ENCODE measurements at places on chromosomes 4 and X.
A peak's percentile ranks its signal among the peaks of the same experiment; 100 is the strongest.

DNA sequence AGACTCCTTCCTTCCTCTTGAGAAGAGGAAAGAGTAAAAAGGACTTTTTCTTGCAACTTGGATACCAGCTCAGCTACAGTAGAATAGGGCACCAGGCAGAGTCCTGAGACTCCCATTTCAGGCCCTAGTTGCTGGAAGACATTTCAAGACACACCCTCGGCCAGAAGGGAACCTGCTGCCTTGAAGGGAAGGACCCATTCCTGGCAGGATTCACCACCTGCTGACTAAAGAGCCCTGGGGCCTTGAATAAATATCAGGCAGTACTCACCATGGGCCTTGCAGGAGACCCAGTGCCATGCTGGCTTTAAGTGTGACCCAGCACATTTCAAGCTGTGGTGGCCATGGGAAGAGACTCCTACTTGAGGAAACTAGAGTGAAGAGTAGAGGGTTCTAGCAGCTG is 317.6 kb downstream of the DKK2 start:
- H3K27ac ChIP-seq = no peak overlapping the region
- no peak for DNase-seq
- peaks cover 9% of the 10 kb centered on the region for H3K4me1 ChIP-seq
- no peaks in the 10 kb centered on the region for H3K27me3 ChIP-seq
- H3K4me3 ChIP-seq = no peak overlapping the region
- no peaks in the 10 kb centered on the region for H3K36me3 ChIP-seq

DNA sequence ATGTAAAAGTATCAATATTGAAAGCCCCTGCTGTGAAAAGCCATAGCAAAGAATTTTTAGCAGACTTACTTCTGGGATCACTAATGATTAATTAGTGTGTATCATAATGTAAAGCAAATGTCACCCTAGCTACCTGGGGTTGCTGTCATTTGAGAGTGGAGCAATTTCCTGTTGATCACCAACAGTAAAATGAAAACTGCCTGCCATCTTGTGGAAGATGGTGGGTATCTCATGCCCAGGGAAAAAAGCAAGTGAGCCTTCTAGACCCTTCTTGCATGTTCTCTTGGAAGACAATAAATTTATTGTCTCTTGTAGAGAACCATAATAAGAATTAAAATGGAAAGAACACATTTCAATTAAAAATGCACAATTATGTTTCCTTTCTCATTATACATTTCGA is 360.2 kb downstream of the ZIC3 start:
- no peaks in the 10 kb centered on the region for H3K36me3 ChIP-seq
- no peak overlapping the region for H3K27ac ChIP-seq
- DNase-seq = no peak
- H3K27me3 ChIP-seq = no peaks in the 10 kb centered on the region
- no peaks in the 10 kb centered on the region for H3K4me1 ChIP-seq

- peak; percentile 39 for DNase-seq
- no peaks in the 10 kb centered on the region for H3K27me3 ChIP-seq
Measured at GRCh38 chrX:30593440-30594200, 16.1 kb upstream of the TASL start.

GRCh38 chrX:134171661-134172587 is 65.1 kb upstream of the CCDC160 start:
- H3K36me3 ChIP-seq = no peaks in the 10 kb centered on the region
- no peak for DNase-seq
- no peaks in the 10 kb centered on the region for H3K4me1 ChIP-seq
- H3K27ac ChIP-seq = no peak overlapping the region
- H3K27me3 ChIP-seq = no peaks in the 10 kb centered on the region
- no peak overlapping the region for H3K4me3 ChIP-seq

GRCh38 chr4:166169111-166169510 is 296.1 kb downstream of the TLL1 start:
- no peaks in the 10 kb centered on the region for H3K27me3 ChIP-seq
- DNase-seq = peak; percentile 2
- no peaks in the 10 kb centered on the region for H3K36me3 ChIP-seq
- H3K27ac ChIP-seq = no peak overlapping the region

- H3K4me1 ChIP-seq = no peaks in the 10 kb centered on the region
- H3K27me3 ChIP-seq = no peaks in the 10 kb centered on the region
- no peak overlapping the region for H3K27ac ChIP-seq
- DNase-seq = no peak
- no peaks in the 10 kb centered on the region for H3K36me3 ChIP-seq
Measured at GRCh38 chr4:168619266-168619631, 122.4 kb downstream of the PALLD start.

DNA sequence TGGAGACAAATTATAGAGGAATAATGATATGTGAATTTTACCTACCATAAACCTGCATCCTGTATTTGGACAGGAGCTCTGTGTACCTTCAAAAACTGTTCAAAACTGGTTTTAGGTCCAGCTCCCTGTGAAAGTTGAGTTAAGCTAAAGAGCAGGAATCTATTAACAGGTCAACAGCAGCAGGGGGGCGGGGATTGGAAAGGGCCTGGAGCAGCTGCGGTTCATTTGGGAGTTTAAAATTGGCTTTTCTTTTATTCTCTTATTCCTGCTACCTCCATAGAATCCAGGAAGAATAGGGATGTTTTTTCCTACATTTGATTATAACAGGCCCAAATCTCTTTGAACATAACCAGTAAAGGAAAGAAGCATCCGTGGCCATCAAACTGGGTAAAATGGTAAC is 23.8 kb downstream of the SHROOM3 start:
- peaks cover 18% of the 10 kb centered on the region for H3K4me1 ChIP-seq
- DNase-seq = no peak
- no peaks in the 10 kb centered on the region for H3K27me3 ChIP-seq
- no peak overlapping the region for H3K4me3 ChIP-seq
- no peaks in the 10 kb centered on the region for H3K36me3 ChIP-seq
- H3K27ac ChIP-seq = peak overlapping the region; percentile 85

DNA sequence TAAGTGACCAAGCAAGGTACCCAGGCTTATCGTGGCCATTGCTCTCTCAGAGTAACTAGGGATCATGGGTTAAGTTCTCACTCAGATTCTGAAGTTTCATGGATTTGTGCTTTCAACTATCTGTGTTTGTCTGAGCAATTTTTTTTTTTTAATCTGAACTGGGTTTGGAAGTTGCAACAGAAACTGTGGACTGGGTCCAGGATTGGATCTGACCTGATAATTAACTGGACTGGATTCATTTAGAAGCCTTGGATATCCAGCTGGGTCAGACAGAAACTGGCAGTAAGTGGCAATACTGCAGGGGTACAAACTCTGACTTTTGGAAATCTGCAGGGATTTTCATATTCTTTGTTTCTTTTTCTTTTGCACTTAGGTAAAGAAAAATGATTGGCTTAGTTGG is 38.7 kb upstream of the FGF2 start:
- no peaks in the 10 kb centered on the region for H3K27me3 ChIP-seq
- H3K27ac ChIP-seq = no peak overlapping the region
- no peak for DNase-seq
- H3K36me3 ChIP-seq = no peaks in the 10 kb centered on the region
- H3K4me3 ChIP-seq = no peak overlapping the region

DNA sequence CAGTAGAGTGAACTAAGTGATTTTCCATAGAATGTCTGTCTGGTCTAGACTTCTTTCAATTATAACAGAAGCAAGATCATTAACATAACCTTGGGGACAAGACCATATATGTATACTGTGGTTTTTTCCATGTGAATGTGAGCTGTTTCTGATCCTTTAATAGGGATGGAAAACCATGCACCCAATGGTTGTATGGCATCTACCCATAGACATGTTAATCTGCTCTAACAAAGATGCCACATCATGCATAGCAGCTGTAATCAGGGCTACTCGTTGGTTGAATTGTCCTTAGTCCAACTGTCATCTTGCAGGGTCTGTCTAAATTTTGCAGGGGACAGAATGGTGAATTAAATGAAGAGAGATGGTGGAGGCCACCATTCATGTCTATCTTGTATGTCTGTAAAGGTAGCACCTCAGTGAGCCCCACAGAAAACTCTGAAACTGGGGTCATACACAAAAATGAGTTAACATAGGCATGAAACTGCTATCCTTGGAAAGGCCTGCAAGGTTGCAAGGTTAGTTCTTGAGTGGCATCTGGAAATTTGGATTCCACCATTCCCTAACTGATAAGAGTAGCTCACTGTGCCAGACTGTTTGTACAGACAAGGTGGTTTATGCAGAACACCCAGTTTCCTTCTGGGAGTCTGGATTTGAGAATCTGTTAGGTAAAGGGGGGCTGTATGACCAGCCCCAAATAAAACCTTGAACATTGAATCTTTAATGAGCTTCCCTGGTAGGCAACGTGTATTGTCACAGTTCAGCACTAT is 16.5 kb downstream of the THAP6 start:
- no peak overlapping the region for H3K27ac ChIP-seq
- no peak for DNase-seq
- H3K27me3 ChIP-seq = no peaks in the 10 kb centered on the region
- no peaks in the 10 kb centered on the region for H3K4me1 ChIP-seq
- no peaks in the 10 kb centered on the region for H3K36me3 ChIP-seq
- H3K4me3 ChIP-seq = no peak overlapping the region

DNA sequence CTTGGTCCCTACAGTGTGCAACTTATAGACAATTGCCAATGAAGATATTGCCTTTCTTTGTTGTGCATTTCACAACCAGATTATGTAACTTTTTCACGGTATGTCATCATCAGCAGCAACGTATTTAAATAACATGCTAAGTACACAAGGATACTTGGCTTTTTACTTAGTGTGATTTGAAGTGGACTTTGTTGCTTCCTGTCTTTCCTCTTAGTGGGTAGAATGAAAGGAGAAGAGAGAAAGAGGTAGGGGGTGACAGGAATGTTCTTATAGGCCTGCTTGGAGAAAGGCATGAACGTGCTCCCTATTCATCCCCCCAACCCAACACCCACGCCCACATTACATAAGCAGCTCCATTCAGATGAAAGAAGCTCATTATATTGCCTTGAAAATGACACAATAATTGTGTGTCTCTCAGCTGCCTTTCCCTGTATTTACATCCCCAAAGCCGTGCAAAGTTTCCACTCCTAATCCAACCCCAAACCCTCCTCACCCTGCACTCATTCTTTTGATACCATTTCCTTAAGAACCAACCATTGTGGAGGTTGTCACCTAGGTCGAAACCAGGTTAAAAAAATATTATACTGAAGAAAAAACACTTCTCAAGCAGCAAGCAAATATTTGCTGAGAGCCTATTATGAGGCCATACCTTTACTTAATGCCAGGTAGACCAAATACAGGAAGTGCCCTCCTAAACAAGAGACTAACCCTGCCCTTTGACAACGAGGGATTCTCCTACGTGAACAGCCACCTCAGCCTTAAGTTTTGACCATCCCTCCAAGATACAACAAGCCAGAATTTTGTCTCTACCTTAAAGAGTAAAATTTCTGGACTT is 25.2 kb upstream of the GK start:
- no peaks in the 10 kb centered on the region for H3K27me3 ChIP-seq
- H3K27ac ChIP-seq = peak overlapping the region; percentile 77
- peaks cover 15% of the 10 kb centered on the region for H3K4me1 ChIP-seq
- H3K4me3 ChIP-seq = no peak overlapping the region

GRCh38 chrX:127908384-127908783 is 143.8 kb downstream of the ACTRT1 start:
- no peak overlapping the region for H3K27ac ChIP-seq
- DNase-seq = no peak
- no peak overlapping the region for H3K4me3 ChIP-seq
- no peaks in the 10 kb centered on the region for H3K4me1 ChIP-seq
- H3K36me3 ChIP-seq = no peaks in the 10 kb centered on the region

GRCh38 chrX:38985375-38985774 is 184.1 kb downstream of the MID1IP1 start:
- no peaks in the 10 kb centered on the region for H3K27me3 ChIP-seq
- peaks cover 5% of the 10 kb centered on the region for H3K4me1 ChIP-seq
- no peaks in the 10 kb centered on the region for H3K36me3 ChIP-seq
- no peak overlapping the region for H3K4me3 ChIP-seq
- no peak overlapping the region for H3K27ac ChIP-seq

- no peaks in the 10 kb centered on the region for H3K27me3 ChIP-seq
- no peak overlapping the region for H3K27ac ChIP-seq
- peaks cover 14% of the 10 kb centered on the region for H3K4me1 ChIP-seq
- DNase-seq = no peak
- H3K36me3 ChIP-seq = peaks cover 2% of the 10 kb centered on the region
Measured at GRCh38 chr4:8469550-8469949, 29.0 kb downstream of the TRMT44 start.

GRCh38 chrX:50812995-50813842 is 775 bp downstream of the SHROOM4 start:
- H3K27ac ChIP-seq = no peak overlapping the region
- no peaks in the 10 kb centered on the region for H3K36me3 ChIP-seq
- H3K4me1 ChIP-seq = no peaks in the 10 kb centered on the region
- peak; percentile 53 for DNase-seq

- H3K4me1 ChIP-seq = no peaks in the 10 kb centered on the region
- DNase-seq = no peak
Measured at GRCh38 chr4:80091184-80091583, 18.2 kb upstream of the ANTXR2 start.

- H3K4me1 ChIP-seq = no peaks in the 10 kb centered on the region
- no peaks in the 10 kb centered on the region for H3K27me3 ChIP-seq
- H3K36me3 ChIP-seq = no peaks in the 10 kb centered on the region
- peak overlapping the region; percentile 51 for H3K27ac ChIP-seq
- peak; percentile 37 for DNase-seq
Measured at GRCh38 chr4:113978561-113979147, 793 bp downstream of the ARSJ start.

- DNase-seq = no peak
- H3K27ac ChIP-seq = no peak overlapping the region
- H3K4me3 ChIP-seq = no peak overlapping the region
- H3K27me3 ChIP-seq = no peaks in the 10 kb centered on the region
- no peaks in the 10 kb centered on the region for H3K36me3 ChIP-seq
- H3K4me1 ChIP-seq = no peaks in the 10 kb centered on the region
Measured at GRCh38 chr4:162126729-162127128, 37.1 kb downstream of the FSTL5 start.

- DNase-seq = no peak
- H3K4me3 ChIP-seq = no peak overlapping the region
- H3K27ac ChIP-seq = peak overlapping the region; percentile 19
Measured at GRCh38 chr4:169259271-169259670, 11.5 kb downstream of the SH3RF1 start.

GRCh38 chrX:149916745-149917392 is 12.5 kb upstream of the HSFX4 start:
- DNase-seq = no peak
- H3K27ac ChIP-seq = no peak overlapping the region
- H3K4me1 ChIP-seq = no peaks in the 10 kb centered on the region
- no peaks in the 10 kb centered on the region for H3K27me3 ChIP-seq
- H3K36me3 ChIP-seq = no peaks in the 10 kb centered on the region

GRCh38 chr4:41218703-41219102 is 4.4 kb upstream of the APBB2 start:
- H3K36me3 ChIP-seq = no peaks in the 10 kb centered on the region
- H3K27me3 ChIP-seq = no peaks in the 10 kb centered on the region
- no peak overlapping the region for H3K4me3 ChIP-seq
- DNase-seq = no peak
- no peak overlapping the region for H3K27ac ChIP-seq

DNA sequence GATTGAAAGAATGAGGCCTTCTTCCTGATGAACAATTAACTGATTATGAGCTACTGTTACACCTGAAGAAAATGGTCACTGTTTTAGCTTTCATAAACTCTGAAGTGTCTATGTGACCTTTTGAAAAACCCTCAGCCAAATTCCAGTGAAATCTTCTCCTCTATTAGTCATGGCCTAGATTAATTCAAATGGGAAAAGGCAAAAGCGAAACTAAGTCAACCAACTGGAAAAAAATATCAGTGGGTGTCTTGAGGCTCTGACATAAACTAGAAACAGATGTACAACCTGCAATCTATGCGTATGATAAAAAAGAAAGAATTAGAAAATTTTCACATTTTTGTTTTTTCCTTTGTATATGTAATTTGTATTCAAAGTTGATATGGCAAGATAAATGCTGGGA is 169.4 kb upstream of the BANK1 start:
- H3K4me1 ChIP-seq = no peaks in the 10 kb centered on the region
- no peak overlapping the region for H3K27ac ChIP-seq
- no peaks in the 10 kb centered on the region for H3K27me3 ChIP-seq
- H3K4me3 ChIP-seq = no peak overlapping the region
- DNase-seq = no peak

Measured in Caco-2 (cell line).